EL (cell line): ENCODE measurements at places on chromosomes 4 and X.

DNA sequence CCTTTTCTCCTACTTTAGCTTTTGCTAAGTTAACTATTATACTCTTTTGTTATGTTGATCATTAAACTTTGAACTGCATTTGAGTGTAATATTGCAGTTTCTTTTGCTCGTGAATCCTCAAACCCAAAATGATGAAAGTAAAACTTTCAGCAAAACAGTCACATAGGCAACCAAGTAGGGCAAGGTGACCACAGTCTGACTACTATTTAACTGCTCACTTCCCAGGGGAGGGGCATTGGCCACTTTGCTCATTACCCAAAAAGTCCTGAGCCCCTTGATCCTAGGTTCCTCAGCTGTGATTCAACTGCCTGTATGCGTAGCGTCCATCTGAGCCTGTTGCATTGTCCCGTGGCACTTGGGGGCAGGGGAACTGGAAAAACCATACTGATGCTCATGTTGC lies 17.0 kb downstream of the RBMX2 start:
- DNase-seq, result no peak

GRCh38 chr4:81378386-81378785 lies 93.3 kb downstream of the RASGEF1B start:
- no peak for DNase-seq

- no peak for DNase-seq
Measured at GRCh38 chr4:41534404-41534803, 3.6 kb upstream of the LIMCH1 start.

GRCh38 chr4:188627892-188628291 lies 488.7 kb downstream of the TRIML1 start:
- no peak for DNase-seq

DNA sequence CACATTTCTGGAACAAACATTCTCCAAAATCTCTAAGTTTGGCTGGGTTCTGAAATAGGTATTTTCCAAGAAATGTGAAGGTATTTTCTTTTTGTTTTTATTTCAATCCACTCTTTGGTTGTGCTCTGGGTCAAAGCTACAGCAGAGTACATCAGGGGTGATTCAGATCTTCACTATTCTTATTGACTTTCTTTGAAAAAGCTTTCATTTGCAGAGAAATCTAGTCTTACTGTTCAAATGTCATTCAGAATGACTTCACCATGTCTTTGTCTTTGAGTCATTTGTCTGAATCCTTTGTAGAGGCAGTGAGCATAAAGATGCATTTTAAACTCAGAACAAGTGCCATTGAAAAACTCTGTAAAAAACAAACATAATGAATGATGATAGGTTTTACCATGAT lies 547.2 kb upstream of the ADGRL3 start:
- no peak for DNase-seq

GRCh38 chr4:181645489-181645888 lies 597.7 kb upstream of the TENM3 start:
- no peak for DNase-seq

DNA sequence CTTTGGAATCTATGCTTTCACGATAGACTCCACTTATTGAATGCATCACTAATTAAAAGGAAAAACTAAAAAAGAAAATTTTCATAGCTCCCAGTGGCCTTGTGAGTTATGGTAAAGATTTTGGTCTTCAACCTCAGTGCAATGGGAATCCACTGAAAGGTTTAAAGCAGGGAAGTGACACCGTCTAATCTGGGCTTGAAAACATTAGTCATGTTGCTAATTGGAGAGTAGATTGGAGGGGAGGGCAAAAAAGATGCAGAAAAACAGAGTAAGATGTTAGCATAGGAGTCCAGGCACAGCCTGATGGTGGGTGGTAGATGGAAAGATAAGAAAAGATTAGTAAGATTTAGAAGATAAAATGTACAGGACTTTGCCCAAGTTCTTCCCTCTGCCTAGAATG lies 633.1 kb upstream of the FTHL17 start:
- no peak for DNase-seq

GRCh38 chrX:107226757-107227156 lies 20.3 kb downstream of the DNAAF6 start:
- peak; percentile 2 for DNase-seq

GRCh38 chr4:119858176-119858575 lies 208.5 kb downstream of the MAD2L1 start:
- peak; percentile 1 for DNase-seq

DNA sequence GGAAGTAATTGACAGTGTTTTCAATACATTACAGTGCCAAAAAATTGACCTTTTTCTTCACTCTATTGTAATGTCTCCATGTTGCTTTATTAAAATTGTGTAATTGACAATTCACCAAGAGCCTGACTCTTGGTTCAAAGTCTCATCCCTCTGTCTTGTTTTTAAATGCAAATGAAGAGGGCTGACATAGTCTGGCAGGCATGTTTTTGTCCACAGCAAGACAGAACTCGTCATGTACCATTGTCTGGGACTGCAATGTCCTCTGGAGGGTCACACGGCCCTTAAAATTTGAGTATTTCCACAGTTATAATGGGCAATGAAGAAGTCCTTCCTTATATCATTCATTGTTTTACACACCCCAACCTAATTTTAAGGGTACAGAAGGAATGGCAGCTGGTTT lies 38.0 kb upstream of the FBXW7 start:
- no peak for DNase-seq

DNA sequence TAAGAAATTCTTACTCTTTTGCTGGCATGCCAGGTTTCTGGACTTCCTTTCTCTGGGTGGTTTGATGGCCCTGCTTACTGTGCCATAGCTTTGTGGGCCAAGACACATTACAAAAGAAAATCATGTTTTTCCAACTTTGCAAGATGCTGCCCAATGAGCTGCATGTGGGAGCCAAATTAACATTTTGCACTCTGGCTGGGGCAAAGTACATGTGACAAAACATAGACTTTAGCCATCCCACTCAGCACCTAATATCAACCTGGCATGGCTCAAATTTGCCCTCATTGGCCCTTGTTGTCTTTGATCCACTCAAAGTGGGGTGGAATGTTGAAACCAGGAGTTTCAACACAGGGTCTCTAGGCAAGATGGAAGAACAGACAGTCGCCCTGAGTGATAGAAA lies 40.0 kb upstream of the DYNLT3 start:
- no peak for DNase-seq

DNA sequence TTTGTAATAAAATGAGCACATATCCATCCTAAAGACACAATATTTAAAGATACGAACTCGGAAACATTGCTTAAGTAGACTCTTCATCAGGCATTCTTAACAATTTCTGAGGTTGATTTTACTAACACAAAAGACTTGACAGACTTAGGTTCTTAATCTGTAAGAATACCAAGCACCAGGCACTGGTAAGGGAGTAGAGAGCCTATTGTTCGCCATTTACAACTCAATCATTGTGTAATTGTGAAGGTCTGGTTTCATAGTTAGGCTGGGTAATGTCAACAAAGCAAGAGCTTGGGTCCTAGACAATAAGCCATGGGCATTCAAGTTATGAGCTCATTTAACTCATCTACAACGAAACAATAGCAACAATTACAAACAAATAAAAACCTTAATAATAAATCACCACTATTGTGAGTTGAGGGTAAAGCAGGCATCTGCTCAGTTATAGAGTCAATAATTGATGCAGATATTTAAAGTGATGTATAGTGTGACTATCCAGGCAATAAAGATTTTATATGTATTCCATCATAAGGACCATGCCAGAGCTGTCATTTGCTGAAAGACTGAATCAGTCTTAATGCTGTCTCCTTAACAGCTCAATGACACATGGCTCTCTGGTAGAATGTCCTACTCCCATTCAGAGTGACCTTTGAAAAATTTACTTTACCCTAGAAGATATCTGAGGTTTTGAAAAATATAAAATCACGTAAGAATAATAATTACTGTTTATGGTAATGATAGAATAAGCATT lies 664.0 kb upstream of the PCDH7 start:
- no peak for DNase-seq

DNA sequence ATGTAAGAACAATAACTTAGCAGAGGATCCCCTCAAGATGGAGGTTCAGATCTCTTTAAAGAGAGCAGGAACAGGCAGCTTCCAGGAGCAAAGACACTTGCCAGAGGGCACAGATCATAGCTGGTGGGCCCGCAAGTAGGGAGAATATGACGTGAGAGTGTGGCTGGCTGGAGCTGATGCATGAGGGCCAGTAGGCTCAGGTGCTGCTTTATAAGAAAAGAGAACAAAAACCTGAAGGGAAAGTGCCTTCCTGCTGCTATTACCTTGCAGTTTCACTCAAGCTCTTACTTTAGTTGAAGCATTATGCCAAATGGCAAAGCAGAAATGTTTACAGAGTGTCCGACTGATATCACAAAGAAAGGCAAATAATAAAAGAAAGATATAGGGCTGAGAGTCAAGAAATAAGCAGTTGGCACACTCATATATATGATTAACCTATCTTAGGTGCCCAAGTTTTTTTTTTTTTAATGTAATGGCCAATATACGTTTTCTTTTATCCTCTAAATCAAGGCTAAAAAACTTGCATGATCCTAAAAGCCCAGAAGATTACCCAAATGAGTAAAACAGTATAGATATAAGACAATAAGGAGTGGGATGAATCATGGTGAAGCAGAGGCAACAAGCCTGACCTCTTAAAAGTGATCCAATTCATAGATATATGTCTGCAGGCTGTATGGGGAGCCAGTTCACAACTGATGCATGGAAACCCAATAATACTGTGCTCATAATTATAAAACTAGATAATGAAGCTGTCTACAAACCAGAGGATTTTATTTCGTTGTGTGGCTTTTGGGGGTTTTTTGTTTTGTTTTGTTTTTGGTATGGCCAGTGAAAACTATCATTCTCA lies 12.6 kb downstream of the NR0B1 start:
- no peak for DNase-seq

- no peak for DNase-seq
Measured at GRCh38 chr4:53730031-53730805, 138.9 kb upstream of the LNX1 start.

GRCh38 chr4:98677799-98678198 lies 19.4 kb upstream of the TSPAN5 start:
- DNase-seq, result peak; percentile 20

- no peak for DNase-seq
Measured at GRCh38 chr4:97334348-97334747, 808.9 kb downstream of the STPG2 start.

GRCh38 chr4:3709846-3710441 lies 56.2 kb upstream of the ADRA2C start:
- DNase-seq, result no peak

DNA sequence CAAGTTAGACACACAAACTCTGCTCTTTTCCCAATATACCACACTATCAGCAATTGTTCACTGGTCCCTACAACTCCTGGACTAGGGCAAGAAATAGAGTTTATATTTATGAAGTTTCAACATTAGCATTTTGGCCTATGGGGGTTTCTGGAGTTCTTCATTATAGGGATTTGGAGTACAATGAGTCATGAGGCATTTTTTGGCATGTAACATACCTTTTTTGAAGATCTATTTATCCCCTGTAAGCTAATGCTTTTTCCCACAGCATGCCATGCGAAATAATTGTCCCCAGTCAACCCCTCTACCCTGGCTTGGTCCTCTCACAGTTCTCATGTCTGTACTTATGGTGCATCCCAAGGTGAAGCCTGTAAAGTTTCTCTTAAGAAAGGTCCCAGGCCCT lies 36.7 kb upstream of the EDA2R start:
- DNase-seq, result peak; percentile 0

DNA sequence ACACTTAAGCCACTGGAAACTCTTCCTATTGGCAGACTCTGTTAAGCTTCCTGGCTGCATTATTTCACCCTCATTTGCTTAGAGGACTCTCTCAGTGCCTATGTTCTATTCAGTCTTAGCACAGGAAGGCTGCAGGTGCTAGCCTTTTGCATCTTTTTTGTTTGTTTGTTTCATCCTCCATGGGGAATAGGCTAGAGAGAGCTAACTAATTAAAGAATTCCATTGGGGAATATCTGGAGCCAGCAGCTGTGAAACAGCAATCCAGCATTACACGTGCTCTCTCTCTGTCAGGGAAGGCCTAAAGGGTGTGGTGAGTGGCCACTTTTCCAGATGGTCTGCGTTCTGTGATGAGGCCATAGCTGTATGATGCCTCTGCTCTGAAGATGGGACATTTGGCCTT lies 633.6 kb downstream of the SPRY1 start:
- DNase-seq, result no peak

DNA sequence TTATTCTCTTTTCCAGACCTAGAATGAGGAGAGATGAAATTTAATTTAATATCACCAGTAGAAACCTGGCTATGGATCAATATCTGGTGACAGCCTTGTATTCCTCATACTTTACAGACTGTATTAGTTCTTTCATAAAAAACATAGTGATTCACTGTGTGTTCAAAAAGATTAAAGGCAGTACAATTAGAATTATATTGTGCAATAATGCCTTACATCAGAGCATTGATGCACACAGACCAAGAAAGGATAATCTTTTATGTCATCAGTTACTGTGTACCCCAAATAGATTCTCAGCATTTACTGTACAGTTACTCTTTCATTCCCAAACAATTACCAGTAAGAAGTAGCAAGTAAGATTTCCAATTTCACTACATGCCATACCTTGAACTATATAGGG lies 260.5 kb upstream of the ANXA10 start:
- DNase-seq, result no peak

GRCh38 chr4:181684310-181684709 lies 558.9 kb upstream of the TENM3 start:
- DNase-seq, result peak; percentile 81

DNA sequence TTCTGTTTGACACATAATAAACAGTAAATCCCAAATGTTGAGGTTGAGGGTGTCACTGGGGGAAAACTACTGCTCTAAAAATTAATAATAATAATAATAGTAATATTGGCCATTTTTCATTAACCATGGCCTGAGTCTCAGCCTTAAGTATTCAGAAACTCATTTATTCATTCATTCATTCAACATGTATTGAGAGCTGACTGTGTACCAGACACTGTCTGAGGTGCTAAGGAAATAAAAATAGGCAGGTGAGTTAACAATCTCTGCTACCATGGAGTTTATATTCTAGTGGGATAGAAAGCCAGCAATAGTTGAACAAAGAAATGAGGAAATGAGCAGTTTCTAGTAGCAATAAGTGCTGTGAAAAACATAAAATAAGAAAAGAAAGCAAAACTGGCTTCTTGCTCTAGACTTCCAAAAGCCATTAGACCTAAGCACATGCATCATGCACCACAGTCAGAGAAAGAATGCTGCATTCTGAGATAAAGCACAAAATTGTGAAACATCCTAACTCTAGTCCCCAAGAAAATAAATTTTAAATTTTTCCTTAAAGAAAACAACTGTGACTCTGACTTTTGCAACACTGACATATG lies 278.7 kb downstream of the RCHY1 start:
- no peak for DNase-seq

- no peak for DNase-seq
Measured at GRCh38 chrX:115639334-115639880, 78.4 kb downstream of the PLS3 start.

DNA sequence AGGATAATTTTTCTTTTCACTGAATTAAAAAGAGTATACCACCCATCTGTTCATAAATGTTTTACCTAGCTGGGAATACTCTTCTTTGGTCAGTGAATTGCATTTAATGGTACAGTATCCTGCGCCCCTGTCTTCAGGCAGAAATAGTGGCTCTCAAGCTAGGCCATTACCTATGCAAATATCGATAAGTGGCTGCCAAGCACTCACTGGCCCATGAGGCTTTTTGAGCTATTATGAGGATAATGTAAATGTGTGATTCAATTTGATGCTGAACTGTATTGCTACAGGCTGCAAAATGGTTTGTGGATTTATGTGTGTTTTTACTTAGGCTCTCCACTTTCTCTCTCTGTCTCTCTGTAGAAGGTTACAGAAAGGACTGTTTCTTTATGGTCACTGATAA lies 30.1 kb upstream of the MTMR1 start:
- DNase-seq, result no peak
